Pancreas (tissue), 10 donors: ENCODE measurements at places on chromosomes 2 and 18. TPM values are rescaled to one million over a fixed set of nuclear protein-coding genes. Genes with fewer than 3 reads are reported as not detected.

The ANKRD30B gene
- total RNA-seq = 0.06 TPM

- no peak for DNase-seq
Observed at GRCh38 chr18:46560671-46561045, 96.4 kb downstream of the LOXHD1 start.

The CD226 gene
- 1.1 TPM for total RNA-seq

The G6PC2 gene
- 16.3 TPM for total RNA-seq
